NCI-H1930 (cell line): ENCODE measurements at places on chromosomes 5 and 9.

DNA sequence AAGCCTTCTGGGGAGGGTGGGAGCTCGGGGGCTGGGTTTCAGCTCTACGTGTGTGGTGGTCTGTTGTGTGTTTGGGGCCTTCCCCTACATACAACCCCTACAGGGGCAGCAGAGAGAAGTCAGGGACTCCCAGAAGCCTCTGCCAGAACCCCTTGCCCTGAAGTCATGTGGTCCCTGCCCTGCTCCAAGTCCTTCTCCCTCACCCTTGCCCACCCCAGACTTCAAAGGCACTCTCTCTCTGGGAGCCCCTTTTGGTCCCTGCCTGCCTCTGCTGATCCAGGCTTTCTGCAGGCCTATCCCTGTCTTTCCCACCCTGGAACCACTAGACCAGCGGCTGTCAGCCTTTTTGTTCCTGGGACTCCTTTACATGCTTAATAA lies 61.1 kb upstream of the PSD2 start:
- DNase-seq, result no peak

- DNase-seq, result no peak
These were observed 2.8 kb upstream of the HSDL2 start for GRCh38 chr9:112377087-112377486.

DNA sequence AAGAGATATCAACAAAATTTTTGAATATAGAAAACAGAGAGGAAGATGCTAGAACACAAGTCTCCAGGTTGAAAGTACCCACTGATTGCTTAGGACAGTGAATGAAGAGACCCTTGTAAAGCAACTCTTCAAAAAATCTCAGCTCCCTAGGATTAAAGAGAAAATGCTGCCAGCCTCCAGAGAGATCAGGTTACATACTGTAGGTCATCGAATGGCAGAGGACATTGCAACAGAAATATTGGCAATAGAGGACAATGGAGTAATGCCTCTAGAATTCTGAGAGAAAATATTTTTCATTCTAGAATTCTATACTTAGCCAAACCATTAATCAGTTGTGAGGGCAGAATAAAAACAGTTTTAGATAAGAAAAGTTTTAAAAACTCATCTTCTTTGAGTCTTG lies 43.1 kb upstream of the ELL2 start:
- no peak for DNase-seq

DNA sequence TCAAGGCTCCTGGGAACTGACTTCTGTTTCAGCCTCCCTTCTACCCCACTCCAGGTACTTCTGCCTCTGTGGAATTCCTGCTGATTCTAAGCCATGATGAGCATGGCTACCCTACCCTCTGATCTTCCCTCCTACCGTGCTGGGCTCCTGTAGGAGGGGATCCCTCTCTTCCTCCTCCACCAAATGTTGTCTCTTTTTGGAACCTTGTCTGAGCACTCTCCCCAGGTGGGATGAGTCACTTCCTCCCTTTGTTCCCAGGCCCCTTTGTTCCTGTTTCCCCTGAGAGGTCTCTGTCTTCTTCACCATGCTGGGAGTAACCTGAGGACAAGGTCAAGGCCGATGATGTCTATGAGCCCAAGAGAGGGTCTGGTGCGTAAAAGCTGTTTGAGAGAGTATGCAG lies 213.2 kb downstream of the GABBR2 start:
- no peak for DNase-seq

- no peak for DNase-seq
These were observed 1.1 kb downstream of the BAG1 start for GRCh38 chr9:33263131-33264002.
